ENCODE measurements at places on chromosomes 16 and 17. TPM values are rescaled to one million over a fixed set of nuclear protein-coding genes. Genes with fewer than 3 reads are reported as not detected.

GRCh38 chr17:32161029-32161428 lies 18.7 kb downstream of the RHOT1 start:
- DNase-seq: no peak

- no peak for DNase-seq
These were observed 16.3 kb downstream of the SCN4A start for GRCh38 chr17:63956296-63956920.

DNA sequence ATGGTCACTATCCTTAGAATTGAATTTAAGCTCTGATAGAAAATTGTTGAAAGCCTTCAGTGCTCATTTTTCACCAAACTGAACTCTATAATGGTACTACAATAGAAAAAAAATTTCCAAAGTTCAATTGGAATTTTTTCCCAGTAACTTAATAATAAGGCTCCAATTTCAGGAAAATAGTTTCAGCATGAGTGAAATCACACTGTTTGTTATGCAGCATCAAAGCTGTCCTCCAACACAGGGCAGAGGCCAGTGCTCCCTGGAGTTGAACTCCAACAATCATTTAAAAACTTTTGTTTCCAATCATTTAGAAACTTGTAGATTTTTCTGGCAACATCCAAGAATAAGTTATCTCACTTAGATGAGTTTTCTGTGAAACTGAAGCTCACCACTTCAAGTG lies 103.1 kb upstream of the HSBP1 start:
- no peak for DNase-seq

Gene GPR142
- not detected for total RNA-seq

Gene FBXW10
- total RNA-seq: not detected

DNA sequence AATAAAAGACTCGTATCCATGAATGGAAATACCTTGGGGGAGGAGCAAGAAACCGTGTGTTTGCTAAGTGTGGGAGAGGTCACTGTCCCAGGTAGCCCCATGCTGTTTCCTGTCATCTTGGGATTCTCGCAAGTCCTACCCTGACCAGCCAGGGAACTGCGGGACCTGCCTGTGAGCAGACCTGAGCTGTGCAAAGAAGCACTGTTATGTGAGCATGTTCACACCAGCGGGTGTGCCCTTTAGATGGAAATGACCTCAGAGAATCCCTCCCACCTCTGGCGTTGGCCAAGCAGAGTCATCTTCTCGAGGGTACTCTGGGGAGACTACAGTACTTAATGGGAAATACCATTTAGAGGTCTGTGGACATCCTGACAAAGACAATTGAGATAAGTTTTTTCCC lies 127.0 kb upstream of the MON1B start:
- DNase-seq: no peak

- DNase-seq: no peak
These were observed 49.9 kb upstream of the MAP3K14 start for GRCh38 chr17:45366691-45367090.

- no peak for DNase-seq
These were observed 211.4 kb upstream of the ERCC4 start for GRCh38 chr16:13708347-13709120.

- no peak for DNase-seq
These were observed 61.4 kb downstream of the KATNIP start for GRCh38 chr16:27611340-27611739.

Gene CLEC18A
- total RNA-seq: 0.99 TPM

Gene CDH8
- not detected for total RNA-seq

Gene MSLN
- total RNA-seq: not detected

- DNase-seq: no peak
These were observed 22.6 kb upstream of the MAPT start for GRCh38 chr17:45871718-45872117.

GRCh38 chr17:46736100-46736499 lies 82.4 kb downstream of the WNT3 start:
- no peak for DNase-seq

GRCh38 chr16:66946974-66947301 lies 11.6 kb downstream of the CES2 start:
- DNase-seq: no peak

All from activated CD4-positive, alpha-beta T cell treated with anti-CD3 and anti-CD28 coated beads, Interleukin-2, amount 10 ng/mL, durations not matched to agents 7 days and 5 days (primary cell).